ENCODE measurements at places on chromosomes 5 and 9. TPM values are rescaled to one million over a fixed set of nuclear protein-coding genes. Genes with fewer than 3 reads are reported as not detected.

The NMUR2 gene
- not detected for total RNA-seq

The TAF11L9 gene
- total RNA-seq: not detected

The PLAC8L1 gene
- total RNA-seq: not detected

The CNTFR gene
- not detected for total RNA-seq

The FOXD4L4 gene
- total RNA-seq: not detected

The SPATA31C1 gene
- total RNA-seq: not detected

The GGTA1 gene
- total RNA-seq: 0.13 TPM

The PCDHAC2 gene
- total RNA-seq: 0.73 TPM

The INSYN2B gene
- total RNA-seq: 34.2 TPM

The DNAJC25 gene
- 4.2 TPM for total RNA-seq

The PLEKHG4B gene
- 0.05 TPM for total RNA-seq

The IRGM gene
- total RNA-seq: not detected

The LRRC19 gene
- not detected for total RNA-seq

The CACNA1B gene
- not detected for total RNA-seq

The IRF1 gene
- 63.9 TPM for total RNA-seq

The ANKRD34B gene
- not detected for total RNA-seq

The ACTBL2 gene
- not detected for total RNA-seq

The TLR4 gene
- 147 TPM for total RNA-seq

The WNK2 gene
- not detected for total RNA-seq

The GAS1 gene
- under 0.01 TPM for total RNA-seq

The HRH2 gene
- not detected for total RNA-seq

The CDC20B gene
- total RNA-seq: not detected

The LHX2 gene
- not detected for total RNA-seq

The MEGF10 gene
- total RNA-seq: 0.15 TPM

The REEP2 gene
- 1.1 TPM for total RNA-seq

The ZNF79 gene
- total RNA-seq: 8.4 TPM

The C9orf152 gene
- not detected for total RNA-seq

The ADCY2 gene
- not detected for total RNA-seq

The PCDHGA4 gene
- 3.9 TPM for total RNA-seq

The HAUS6 gene
- total RNA-seq: 15.0 TPM

The OR1J2 gene
- total RNA-seq: not detected

The GRAMD2B gene
- total RNA-seq: 3.9 TPM

The FAM193B gene
- total RNA-seq: 20.1 TPM

The C5orf52 gene
- total RNA-seq: not detected

The RBM22 gene
- 34.0 TPM for total RNA-seq

The SPINK4 gene
- not detected for total RNA-seq

The PLCXD3 gene
- 0.27 TPM for total RNA-seq

The PCDHA4 gene
- total RNA-seq: not detected

The SUSD3 gene
- 0.10 TPM for total RNA-seq

The RASGEF1C gene
- not detected for total RNA-seq

The ARL14EPL gene
- total RNA-seq: 0.07 TPM

Data from mammary microvascular endothelial cell (primary cell).